Stimulated activated CD4-positive, alpha-beta T cell treated with anti-CD3 and anti-CD28 coated beads, TNF-alpha, amount 100 ng/mL, for 48 hours (primary cell): ENCODE measurements at places on chromosomes 6 and 20.
A peak's percentile ranks its signal among the peaks of the same experiment; 100 is the strongest.

DNA sequence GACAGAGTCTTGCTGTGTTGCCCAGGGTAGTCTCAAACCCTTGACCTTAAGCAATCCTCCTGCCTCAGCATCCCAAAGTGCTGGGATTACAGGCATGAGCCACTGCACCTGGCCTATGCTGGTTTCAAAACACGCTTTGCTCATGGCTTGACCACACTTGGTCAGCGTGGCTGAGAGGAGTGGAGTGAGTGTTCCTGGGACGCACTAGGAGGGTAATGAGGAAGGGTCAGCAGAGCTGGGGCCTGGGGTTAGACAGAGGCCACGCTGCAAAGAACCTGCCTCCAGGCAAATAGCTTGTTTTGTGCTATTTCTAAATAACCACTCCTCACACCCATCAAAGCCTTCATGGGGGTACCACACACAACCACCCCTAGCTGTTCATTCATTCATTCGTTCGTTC lies 77.9 kb upstream of the TOX2 start:
- DNase-seq = no peak

DNA sequence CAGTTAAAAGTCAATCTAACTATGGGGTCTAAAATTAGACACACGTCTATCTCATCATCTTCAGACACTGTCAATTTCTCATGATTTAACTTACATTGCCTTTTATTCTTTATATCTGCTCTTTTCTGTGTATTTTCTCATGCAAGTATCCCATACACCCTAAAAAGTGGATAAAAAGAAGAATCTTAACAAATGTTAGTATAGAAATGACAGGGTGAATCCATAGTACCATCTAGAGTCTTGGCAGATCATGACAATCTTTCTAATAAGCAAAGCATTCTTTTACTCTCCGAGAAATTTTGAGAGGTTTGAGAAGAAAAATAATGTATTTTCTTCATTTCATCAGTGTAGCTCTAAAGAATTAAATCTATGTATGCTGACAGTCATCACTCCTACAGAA lies 382.7 kb downstream of the C6orf118 start:
- DNase-seq = no peak

DNA sequence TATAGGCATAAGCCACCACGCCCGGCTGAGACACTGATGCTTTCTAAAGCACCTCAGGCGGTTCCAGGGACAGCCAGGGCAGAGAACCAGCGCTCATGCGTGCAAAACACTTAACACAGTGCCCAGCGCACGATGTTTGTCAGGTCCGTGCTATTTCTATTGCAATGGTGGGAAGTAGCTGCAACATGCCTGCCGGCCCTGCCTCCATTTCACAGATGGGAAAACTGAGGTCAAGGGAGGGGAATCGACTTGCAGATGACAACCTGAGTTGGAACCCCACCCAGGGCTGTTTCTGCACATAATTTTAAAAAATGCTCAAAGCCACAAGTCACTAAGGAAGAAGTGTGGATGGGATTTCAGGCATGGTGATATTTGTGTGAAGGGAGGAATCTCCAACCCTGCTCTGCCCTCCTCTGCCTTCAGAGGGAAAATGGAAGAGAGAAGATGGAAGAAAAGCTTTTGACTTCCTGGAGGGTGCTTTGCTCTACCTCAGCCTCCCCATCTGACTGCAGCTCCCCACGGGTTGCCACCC lies 39.9 kb downstream of the KIAA1755 start:
- no peak for DNase-seq

- DNase-seq = no peak
These were observed 142.8 kb downstream of the COL21A1 start for GRCh38 chr6:56104591-56104990.

- no peak for DNase-seq
These were observed 130.6 kb downstream of the TBX18 start for GRCh38 chr6:84633771-84634170.

- DNase-seq = no peak
These were observed 208.4 kb upstream of the CNR1 start for GRCh38 chr6:88374553-88374952.

GRCh38 chr20:58209652-58210397 lies 18.6 kb downstream of the ANKRD60 start:
- peak; percentile 83 for DNase-seq

GRCh38 chr6:155078331-155078745 lies 83.2 kb downstream of the TIAM2 start:
- DNase-seq = no peak

DNA sequence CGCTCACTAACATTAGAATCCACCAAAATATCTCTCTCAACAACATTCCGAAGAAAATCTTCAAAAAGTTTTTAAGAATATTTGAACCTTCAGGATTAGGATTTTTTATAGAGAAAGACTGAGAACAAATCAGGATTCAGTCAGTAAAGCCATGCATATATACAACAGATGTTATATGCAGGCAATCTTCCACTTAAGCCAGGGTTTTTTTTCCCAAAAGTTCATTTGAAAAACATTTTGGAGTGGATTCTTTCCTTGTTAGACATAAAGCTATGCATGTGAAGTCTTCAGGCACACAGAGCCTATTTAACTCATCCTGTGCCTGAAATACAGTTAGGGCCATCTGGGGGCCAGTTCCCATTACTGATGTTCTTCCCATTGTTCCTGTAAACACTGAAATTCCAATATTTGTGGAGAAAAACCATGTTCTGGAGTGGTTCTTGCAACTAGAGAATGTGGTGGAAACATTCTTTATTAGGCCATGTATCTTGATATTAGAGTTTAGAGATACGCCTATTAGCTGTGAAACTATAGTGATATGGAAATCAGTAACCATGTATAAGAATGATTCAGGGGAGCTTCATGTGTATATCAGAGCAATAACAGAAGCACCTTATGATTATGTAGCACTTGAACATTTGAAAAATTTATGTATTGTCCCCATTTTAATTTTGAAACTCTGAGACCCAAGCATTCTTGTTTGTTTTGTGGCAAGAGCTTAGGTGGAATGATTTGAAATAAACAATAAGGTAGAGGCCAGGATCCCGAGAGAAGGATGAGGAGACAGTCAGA lies 61.7 kb downstream of the PLEKHG1 start:
- DNase-seq = no peak

GRCh38 chr6:113182370-113183141 lies 674.6 kb upstream of the MARCKS start:
- DNase-seq = no peak

GRCh38 chr20:58651559-58651945 lies 469 bp downstream of the STX16 start:
- no peak for DNase-seq

DNA sequence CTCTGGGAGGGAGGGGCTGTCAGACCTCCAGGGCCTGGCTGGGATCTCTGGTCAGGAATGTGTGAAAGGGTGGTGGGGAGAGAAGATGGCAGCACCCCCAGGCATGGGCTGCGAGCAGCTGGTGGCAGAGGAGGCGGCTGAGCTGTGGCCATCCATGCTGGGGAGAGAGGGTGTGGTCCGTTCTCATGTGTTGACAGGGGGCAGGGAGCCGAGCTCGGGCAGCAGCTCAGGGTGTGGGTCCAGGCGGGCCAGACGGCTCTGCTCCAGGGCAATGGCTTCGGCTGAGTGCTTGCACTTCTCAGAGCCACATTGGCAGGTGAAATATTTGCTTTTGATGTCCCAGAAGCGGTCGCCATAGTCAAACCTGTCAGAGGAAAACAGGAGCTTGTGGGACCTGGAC lies 1.1 kb upstream of the SLC44A4 start:
- no peak for DNase-seq

DNA sequence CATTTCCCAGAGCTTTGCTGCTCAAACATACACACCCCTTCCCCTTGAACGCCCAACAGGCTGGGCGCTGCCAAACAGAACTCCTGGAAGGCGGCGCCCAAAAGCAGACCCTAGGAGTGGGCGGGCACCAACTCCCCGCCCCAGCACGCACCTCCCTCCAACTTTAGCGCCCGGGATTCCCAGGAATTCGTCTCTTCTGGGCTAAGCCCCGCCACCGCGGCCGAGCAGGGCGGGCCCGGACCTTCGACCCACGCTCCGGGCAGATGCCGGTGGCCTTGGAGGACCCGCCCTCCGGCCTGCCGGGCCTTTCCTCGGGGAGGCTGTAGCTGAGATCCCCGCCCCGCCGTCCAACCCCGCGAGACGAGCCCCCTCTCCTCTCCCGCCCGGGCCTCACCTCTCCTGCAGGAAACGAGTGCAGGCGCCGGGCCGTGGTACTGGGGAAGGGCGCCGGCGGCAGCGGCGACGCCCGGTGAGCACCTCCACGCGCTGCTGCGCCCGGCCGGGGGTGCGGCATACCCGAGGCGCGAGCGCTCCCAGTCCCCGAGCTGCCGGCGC lies 659 bp downstream of the MCUR1 start:
- DNase-seq = no peak
